Fibroblast of skin of left quadriceps (primary cell): ENCODE measurements at places on chromosomes 16 and 17.

DNA sequence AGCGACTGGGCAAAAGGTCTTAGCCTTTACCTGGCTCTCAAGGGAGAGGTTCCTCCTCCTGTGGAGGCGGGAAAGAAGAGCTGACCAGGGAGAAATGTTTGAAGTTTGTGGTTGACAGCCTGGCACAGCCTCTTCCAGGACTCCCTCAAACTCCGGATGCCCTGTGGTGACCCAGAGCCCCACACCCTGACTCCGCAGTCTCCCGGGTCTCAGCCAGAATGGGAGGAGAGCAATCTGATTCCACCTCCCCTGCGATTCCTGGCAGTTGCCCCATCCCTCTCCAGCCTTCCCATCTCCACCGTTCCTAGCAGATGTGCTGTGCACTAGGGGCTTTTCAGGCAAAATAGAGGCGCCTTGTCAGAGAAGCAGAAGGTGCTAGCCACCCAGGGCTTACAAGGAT is 5.5 kb upstream of the DNAI2 start:
- DNase-seq = no peak

GRCh38 chr16:72467157-72467759 is 295.3 kb upstream of the PMFBP1 start:
- DNase-seq = peak; percentile 39

- no peak for DNase-seq
Measured at GRCh38 chr16:56830669-56831068, 34.3 kb upstream of the SLC12A3 start.

DNA sequence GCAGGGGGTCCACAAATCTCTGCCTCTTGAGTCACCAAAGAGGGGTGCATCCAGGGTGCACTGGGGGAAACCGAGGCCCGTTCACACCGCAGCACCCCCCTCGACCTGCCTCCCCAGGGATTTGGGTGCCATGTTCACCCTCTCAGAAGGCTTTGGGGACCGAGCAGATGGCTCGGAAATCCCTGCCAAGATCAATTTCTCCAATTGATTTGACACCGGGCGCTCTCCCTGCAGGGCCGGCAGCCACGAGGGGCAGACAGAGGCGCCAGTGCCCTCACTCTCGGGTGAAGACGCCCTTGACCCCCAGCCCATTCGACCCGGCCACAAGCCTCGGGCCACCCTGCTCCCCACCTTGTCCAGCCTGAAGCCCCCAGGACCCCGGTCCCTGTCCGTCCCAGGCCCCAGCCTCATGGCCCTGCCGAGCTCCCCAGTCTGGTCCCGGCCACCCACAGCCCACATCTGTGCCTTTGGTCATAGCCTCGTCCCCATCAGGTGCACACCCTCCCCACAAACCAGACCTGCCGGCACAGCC is 9.3 kb downstream of the SSTR5 start:
- DNase-seq = no peak

DNA sequence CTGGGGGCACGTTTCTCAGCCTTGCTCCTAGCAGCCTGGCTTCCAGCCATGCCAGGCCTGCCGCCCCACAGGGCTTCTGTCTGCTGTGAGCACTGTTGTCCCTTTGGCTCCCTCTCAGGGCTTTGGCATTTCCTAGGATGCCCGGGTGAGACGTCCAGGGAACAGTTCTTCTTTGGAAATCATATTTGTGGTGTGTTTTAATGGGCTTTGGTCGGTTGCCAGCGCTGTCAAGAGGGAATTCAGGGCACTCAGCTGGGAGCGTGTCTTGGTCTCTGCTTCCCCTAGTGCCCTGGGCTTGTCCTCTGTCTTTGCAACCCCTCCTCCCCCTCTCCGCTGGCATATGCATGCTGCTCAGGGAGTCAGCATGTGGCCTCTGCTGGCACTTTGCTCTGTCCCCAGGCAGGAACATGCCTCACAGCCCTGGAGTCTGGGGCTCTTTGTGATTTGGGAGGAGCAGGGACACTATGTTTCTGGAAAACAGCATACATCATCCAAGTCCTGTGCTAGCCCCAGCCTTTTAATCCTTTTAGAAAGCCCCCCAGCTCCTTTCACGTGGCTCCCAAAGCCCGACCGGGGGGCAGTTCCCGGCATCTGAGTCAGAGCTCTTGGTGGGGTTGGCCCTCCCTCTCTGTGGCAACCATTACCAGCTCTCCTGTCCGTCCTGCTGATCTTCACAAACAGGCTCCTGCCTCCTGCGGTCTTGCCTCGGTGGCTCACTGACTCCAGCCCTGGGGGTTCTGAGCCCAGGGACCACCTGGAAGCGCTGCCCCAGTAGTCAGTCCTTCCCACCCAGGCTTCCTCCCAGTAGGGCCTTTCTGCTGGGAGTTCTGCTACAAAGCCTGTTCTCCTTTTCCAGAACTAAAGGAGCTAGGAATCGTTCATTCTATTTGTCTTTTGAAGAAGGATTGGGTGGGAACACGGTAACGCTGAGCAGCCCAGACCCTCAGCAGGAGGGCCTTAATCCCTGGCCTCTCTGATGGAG is 26.7 kb downstream of the SAP30BP start:
- peak; percentile 61 for DNase-seq
